ENCODE measurements at places on chromosomes 16 and 17. TPM values are rescaled to one million over a fixed set of nuclear protein-coding genes. Genes with fewer than 3 reads are reported as not detected.

GRCh38 chr17:28896884-28897768, at the start of gene FLOT2:
TSS of gene FLOT2 (minus strand) at chr17:28897733. CDS start at chr17:28897574, 159 bp downstream.
- H3K27ac ChIP-seq, result peak within 1 kb of the TSS; percentile 95
- H3K4me1 ChIP-seq, result peaks cover 64% of the 10 kb centered on the region
- peaks cover 46% of the 10 kb centered on the region for H3K36me3 ChIP-seq
- no peaks in the 10 kb centered on the region for H3K27me3 ChIP-seq

DNA sequence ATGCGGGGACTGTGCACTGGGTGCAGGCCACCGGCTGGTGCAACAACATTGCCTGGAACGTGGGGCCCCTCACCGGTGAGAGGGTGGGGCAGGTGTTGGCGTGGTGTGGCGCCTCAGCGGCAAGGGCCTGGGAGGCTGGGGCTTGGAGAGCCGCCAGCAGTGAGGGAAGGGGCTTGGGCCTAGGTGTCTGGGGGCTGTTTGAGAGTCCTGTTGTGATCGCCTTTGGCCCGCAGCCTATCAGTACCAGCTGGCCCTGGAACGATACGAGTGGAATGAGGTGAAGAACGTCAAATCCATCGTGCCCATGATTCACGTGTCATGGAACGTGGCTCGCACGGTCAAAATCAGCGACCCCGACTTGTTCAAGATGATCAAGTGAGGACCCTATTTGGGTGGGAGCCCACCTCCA, 2.6 kb upstream of the TMEM88 start:
- no peaks in the 10 kb centered on the region for H3K27me3 ChIP-seq
- peak overlapping the region; percentile 62 for H3K27ac ChIP-seq
- peaks cover 36% of the 10 kb centered on the region for H3K36me3 ChIP-seq
- DNase-seq, result no peak
- H3K4me3 ChIP-seq, result peak overlapping the region; percentile 43
- peaks cover 40% of the 10 kb centered on the region for H3K4me1 ChIP-seq

GRCh38 chr16:88499292-88499691, 46.2 kb downstream of the ZFPM1 start:
- peaks cover 1% of the 10 kb centered on the region for H3K36me3 ChIP-seq
- no peak overlapping the region for H3K27ac ChIP-seq
- no peak for DNase-seq
- H3K4me1 ChIP-seq, result no peaks in the 10 kb centered on the region
- H3K4me3 ChIP-seq, result peak overlapping the region; percentile 18

GRCh38 chr17:78826421-78826820, 14.2 kb downstream of the USP36 start:
- no peak overlapping the region for H3K27ac ChIP-seq
- no peaks in the 10 kb centered on the region for H3K27me3 ChIP-seq
- peaks cover 54% of the 10 kb centered on the region for H3K36me3 ChIP-seq

KDM6B gene
- 47.6 TPM for total RNA-seq

JPH3 gene
- total RNA-seq, result 0.10 TPM

SLC13A2 gene
- not detected for total RNA-seq
